ENCODE measurements at places on chromosomes 3 and 15. TPM values are rescaled to one million over a fixed set of nuclear protein-coding genes. Genes with fewer than 3 reads are reported as not detected.
A peak's percentile ranks its signal among the peaks of the same experiment; 100 is the strongest.

DNA sequence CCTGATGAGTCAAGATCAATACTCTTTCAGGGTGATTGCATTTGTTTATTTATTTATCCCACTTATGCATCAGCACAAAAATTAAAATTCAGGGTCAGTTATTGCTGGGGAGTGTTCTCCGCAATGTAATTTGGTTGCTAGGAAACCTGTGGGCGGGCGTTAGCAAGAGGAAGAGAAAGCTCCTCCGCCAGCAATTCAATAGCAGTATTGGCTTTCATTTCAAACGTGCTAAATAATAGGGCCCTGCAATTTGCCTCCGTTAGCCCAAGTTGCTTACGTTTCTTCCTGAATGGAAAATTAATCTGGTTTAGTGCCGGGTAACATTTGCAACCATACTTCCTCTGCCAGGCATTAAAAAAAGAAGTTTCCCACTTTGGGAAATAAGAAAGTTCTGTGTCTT lies 35.5 kb upstream of the PLCL2 start:
- H3K4me1 ChIP-seq = peaks cover 49% of the 10 kb centered on the region
- peak overlapping the region; percentile 57 for H3K4me3 ChIP-seq
- no peaks in the 10 kb centered on the region for H3K36me3 ChIP-seq
- no peaks in the 10 kb centered on the region for H3K27me3 ChIP-seq
- DNase-seq = peak; percentile 78

DNA sequence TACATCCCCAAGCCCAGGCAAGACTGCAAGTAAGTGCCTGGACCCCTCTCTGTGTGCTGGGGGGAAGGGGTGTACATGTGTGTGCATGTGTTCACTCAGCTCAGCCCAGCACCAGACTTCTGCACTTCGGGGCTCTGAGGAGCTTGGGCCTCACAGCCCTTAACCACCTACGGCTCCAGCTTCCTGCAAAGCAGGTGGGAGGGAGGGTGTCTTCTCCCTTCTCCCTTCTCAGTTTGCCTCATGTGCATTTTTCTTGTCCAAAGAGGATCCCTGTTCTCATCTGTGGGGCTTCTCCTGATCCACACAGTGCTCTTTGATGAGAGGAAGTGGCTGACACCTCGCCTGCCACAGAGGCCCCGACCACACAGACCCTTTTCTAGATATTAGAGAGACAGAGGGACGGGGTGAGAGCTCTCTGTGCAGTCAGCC lies 69.3 kb downstream of the MESD start:
- H3K27ac ChIP-seq = no peak overlapping the region
- no peak overlapping the region for H3K4me3 ChIP-seq
- no peaks in the 10 kb centered on the region for H3K27me3 ChIP-seq
- peak; percentile 58 for DNase-seq
- no peaks in the 10 kb centered on the region for H3K36me3 ChIP-seq

DNA sequence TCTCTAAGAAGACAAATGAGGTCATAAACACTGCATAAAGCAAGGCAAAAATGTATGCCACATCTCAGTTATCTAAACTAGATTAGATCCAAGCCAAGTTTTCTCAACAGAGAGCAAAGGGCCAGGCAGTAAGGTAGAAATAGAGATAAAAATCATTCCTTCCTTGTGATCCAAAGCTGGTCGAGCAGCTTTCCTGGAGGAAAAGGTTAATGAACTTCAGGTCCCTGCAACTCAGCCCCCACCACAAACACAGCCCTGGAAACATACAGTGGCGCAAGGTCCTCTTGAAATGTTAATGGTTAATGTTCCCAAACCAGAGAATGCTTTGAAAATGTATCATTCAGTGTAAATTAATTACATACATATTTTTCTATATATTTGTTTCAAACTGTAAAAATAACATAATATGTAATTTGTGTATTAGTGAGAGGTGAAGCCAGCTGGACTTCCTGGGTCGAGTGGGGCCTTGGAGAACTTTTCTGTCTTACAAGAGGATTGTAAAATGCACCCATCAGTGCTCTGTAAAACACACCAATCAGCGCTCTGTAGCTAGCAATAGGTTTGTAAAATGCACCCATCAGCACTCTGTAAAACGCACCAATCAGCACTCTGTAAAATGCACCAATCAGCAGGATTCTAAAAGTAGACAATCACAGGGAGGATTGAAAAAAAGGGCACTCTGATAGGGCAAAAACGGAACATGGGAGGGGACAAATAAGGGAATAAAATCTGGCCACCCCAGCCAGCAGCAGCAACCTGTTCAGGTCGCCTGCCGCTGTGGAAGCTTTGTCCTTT lies 17.1 kb downstream of the LYSMD2 start:
- DNase-seq = no peak
- no peak overlapping the region for H3K4me3 ChIP-seq
- peaks cover 29% of the 10 kb centered on the region for H3K4me1 ChIP-seq
- H3K27ac ChIP-seq = no peak overlapping the region

- no peaks in the 10 kb centered on the region for H3K36me3 ChIP-seq
- no peaks in the 10 kb centered on the region for H3K4me1 ChIP-seq
- no peak overlapping the region for H3K4me3 ChIP-seq
- no peak for DNase-seq
- H3K27me3 ChIP-seq = no peaks in the 10 kb centered on the region
These were observed 157.5 kb downstream of the CTNNB1 start for GRCh38 chr3:41356775-41357174.

DNA sequence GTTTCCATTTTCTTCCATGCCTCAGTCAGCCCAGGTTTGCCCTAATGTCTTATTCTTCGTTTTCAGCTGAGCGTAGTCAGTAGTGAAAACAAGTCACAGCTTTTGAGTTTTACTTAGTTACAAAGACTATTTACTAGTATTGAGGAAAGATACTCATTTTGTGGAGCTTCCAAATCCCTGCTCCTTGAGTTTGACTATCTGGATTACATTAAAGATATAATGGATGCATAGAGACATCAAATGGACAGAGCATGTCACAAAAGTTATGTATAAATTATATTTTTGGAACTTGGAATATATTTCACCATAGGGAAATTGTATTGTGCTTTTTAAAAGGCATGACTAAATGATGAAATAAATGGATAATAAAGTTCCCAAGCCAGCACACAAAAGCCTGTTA lies 54.6 kb upstream of the AKAP13 start:
- DNase-seq = no peak
- no peak overlapping the region for H3K27ac ChIP-seq
- peaks cover 21% of the 10 kb centered on the region for H3K4me1 ChIP-seq
- no peaks in the 10 kb centered on the region for H3K27me3 ChIP-seq

GRCh38 chr15:96180087-96180748 lies 150.3 kb upstream of the NR2F2 start:
- H3K36me3 ChIP-seq = no peaks in the 10 kb centered on the region
- no peak overlapping the region for H3K4me3 ChIP-seq
- DNase-seq = no peak
- H3K4me1 ChIP-seq = no peaks in the 10 kb centered on the region
- H3K27me3 ChIP-seq = peaks cover 4% of the 10 kb centered on the region

GRCh38 chr15:78242128-78242527 lies 7.8 kb upstream of the ACSBG1 start:
- H3K36me3 ChIP-seq = no peaks in the 10 kb centered on the region
- peaks cover 2% of the 10 kb centered on the region for H3K4me1 ChIP-seq
- peaks cover 1% of the 10 kb centered on the region for H3K27me3 ChIP-seq
- H3K27ac ChIP-seq = no peak overlapping the region
- DNase-seq = peak; percentile 49

GRCh38 chr3:107589454-107589853 lies 66.7 kb downstream of the BBX start:
- no peak overlapping the region for H3K4me3 ChIP-seq
- peaks cover 36% of the 10 kb centered on the region for H3K4me1 ChIP-seq
- H3K27me3 ChIP-seq = no peaks in the 10 kb centered on the region
- peak overlapping the region; percentile 69 for H3K27ac ChIP-seq
- no peak for DNase-seq
- H3K36me3 ChIP-seq = peaks cover under 1% of the 10 kb centered on the region

DNA sequence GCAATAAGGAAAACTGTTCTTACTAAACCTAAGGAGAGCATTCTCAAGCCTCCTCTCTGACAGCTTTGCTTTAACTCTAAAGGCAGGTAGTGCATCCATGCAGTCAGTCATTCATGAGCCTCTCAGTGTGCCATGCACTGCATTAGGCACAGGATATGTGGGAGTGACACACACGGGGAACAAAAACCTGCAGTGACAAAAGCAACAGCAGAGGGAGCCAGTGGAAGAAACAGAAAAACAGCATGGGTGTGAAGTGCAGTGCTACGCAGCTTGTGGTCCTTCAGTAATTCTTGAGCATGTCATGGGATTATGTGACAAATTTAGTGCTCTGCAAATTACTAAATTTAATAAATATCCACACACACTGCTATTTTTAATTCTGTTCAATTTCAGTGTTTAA lies 230.7 kb downstream of the BBX start:
- H3K36me3 ChIP-seq = peaks cover 18% of the 10 kb centered on the region
- H3K4me1 ChIP-seq = no peaks in the 10 kb centered on the region
- no peaks in the 10 kb centered on the region for H3K27me3 ChIP-seq
- H3K27ac ChIP-seq = no peak overlapping the region

DNA sequence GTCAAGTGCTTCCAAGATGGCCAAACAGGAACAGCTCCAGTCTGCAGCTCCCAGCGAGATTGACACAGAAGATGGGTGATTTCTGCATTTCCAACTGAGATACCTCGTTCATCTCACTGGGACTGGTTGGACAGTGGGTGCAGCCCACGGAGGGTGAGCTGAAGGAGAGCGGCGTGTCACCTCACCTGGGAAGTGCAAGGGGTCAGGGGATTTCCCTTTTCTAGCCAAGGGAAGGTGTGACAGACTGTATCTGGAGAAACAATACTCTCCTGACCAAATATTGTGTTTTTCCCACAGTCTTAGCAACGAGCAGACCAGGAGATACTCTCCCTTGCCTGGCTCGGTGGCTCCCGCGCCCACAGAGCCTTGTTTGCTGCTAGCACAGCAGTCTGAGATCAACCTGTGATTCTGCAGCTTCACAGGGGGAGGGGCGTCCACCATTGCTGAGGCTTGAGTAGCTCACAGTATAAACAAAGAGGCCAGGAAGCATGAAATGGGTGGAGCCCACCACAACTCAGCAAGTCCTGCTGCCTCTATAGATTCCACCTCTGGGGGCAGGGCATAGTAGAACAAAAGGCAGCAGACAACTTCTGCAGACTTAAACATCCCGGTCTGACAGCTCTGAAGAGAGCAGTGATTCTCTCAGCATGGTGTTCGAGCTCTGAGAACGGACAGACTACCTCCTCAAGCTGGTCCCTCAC lies 293.5 kb upstream of the SUCLG2 start:
- peak overlapping the region; percentile 53 for H3K4me3 ChIP-seq
- DNase-seq = peak; percentile 67
- H3K4me1 ChIP-seq = peaks cover 20% of the 10 kb centered on the region
- no peak overlapping the region for H3K27ac ChIP-seq
- no peaks in the 10 kb centered on the region for H3K27me3 ChIP-seq

GRCh38 chr15:67827562-67828277 lies 2.4 kb downstream of the SKOR1 start:
- no peak overlapping the region for H3K27ac ChIP-seq
- DNase-seq = no peak
- H3K36me3 ChIP-seq = no peaks in the 10 kb centered on the region
- peaks cover 34% of the 10 kb centered on the region for H3K4me1 ChIP-seq
- H3K4me3 ChIP-seq = no peak overlapping the region
- peaks cover 68% of the 10 kb centered on the region for H3K27me3 ChIP-seq

DNA sequence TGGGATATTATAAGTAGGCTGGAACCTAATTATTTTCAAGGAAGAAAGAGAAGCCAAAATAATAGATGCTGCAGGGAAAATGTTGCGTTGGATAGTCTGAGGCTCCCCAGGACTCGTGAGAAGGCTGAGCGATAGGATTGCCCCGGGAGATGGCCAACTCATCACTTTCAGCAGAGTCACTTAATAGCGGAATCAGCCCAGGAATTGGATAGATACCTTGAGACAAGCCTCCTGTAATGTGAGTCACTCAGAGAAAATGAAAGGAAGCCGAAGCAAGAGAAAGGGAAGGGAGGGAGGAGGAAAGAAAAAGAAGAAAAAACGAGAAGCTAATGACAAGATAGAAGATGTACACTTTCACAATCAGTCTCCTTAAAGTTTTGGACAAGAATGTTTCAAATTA lies 94.3 kb downstream of the SQOR start:
- DNase-seq = no peak
- H3K4me3 ChIP-seq = no peak overlapping the region
- no peaks in the 10 kb centered on the region for H3K4me1 ChIP-seq
- no peak overlapping the region for H3K27ac ChIP-seq
- no peaks in the 10 kb centered on the region for H3K36me3 ChIP-seq

The CLSTN2 gene
- total RNA-seq = not detected

The SLC2A2 gene
- not detected for total RNA-seq

The DLL4 gene
- total RNA-seq = not detected

The NCKIPSD gene
- 36.5 TPM for total RNA-seq

The DCLK3 gene
- total RNA-seq = not detected

The GPR27 gene
- total RNA-seq = 1.3 TPM

The SSR3 gene
- 162 TPM for total RNA-seq

Data from activated CD4-positive, alpha-beta memory T cell treated with anti-CD3 and anti-CD28 coated beads for 36 hours (primary cell).